ENCODE measurements at places on chromosomes 7 and 10. TPM values are rescaled to one million over a fixed set of nuclear protein-coding genes. Genes with fewer than 3 reads are reported as not detected.

Gene DRGX
- total RNA-seq, result not detected

Gene STAG3
- total RNA-seq, result 11.0 TPM

Gene MALSU1
- total RNA-seq, result 44.7 TPM

Gene ARHGEF35
- total RNA-seq, result 5.3 TPM

Gene WBP1L
- 66.2 TPM for total RNA-seq

Gene CLRN3
- total RNA-seq, result not detected

Gene H2BK1
- not detected for total RNA-seq

Gene ANLN
- total RNA-seq, result 2.4 TPM

Gene TEX36
- total RNA-seq, result not detected

Gene CPEB3
- 6.2 TPM for total RNA-seq

Gene APBB1IP
- total RNA-seq, result 17.0 TPM

Gene NEUROD6
- not detected for total RNA-seq

Gene ZNF503
- 30.2 TPM for total RNA-seq

Gene NODAL
- not detected for total RNA-seq

Gene PRF1
- 7.6 TPM for total RNA-seq

Gene DPY19L1
- 29.9 TPM for total RNA-seq

Gene MEOX2
- 142 TPM for total RNA-seq

Gene CHAT
- total RNA-seq, result not detected

Gene MMRN2
- 66.2 TPM for total RNA-seq

Gene SLC26A5
- 0.71 TPM for total RNA-seq

Gene SPOCK2
- 5.3 TPM for total RNA-seq

Gene NPY4R2
- total RNA-seq, result not detected

Gene PDK4
- total RNA-seq, result 61.9 TPM

Gene POLR1F
- total RNA-seq, result 11.7 TPM

Gene ASB10
- not detected for total RNA-seq
